Stimulated activated CD4-positive, alpha-beta T cell treated with anti-CD3 and anti-CD28 coated beads, Interleukin-1b, Interleukin-23, amount 100 ng/mL, for 1 hour (primary cell): ENCODE measurements at places on chromosomes 12 and 14.

DNA sequence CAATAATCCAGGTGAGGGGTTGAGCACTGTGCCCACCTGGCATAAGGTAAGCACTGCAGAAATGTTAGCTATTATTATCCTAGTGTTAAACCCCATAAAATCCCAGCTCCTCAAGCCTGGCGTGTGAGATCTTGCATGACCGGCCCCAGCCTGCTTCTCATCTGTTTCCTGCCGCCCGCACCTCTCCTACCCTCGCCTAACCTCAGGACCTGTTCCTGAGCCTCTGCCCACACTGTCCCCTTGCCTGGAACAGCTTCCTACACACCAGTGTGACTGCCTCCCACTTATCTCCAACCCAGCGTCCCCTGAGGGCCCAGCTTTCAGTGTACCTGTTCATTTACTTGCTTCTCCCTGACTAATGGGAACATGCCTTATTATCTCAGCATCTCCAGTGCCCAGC lies 24.7 kb downstream of the ISCA2 start:
- no peak for DNase-seq

GRCh38 chr12:95117178-95117599 lies 43.8 kb upstream of the NR2C1 start:
- peak; percentile 12 for DNase-seq

GRCh38 chr12:8031872-8032241 lies 659 bp upstream of the FOXJ2 start:
- DNase-seq = no peak

GRCh38 chr14:95507701-95508103 lies 8.7 kb downstream of the SYNE3 start:
- DNase-seq = no peak

GRCh38 chr14:92670160-92670559 lies 78.3 kb downstream of the LGMN start:
- no peak for DNase-seq

- DNase-seq = no peak
These were observed 76.7 kb downstream of the TBK1 start for GRCh38 chr12:64528616-64529015.
